ENCODE measurements at places on chromosomes 2 and 18.

- DNase-seq: no peak
Measured at GRCh38 chr18:55031576-55031975, 72.3 kb upstream of the CCDC68 start.

- DNase-seq: no peak
Measured at GRCh38 chr2:26971911-26972786, 1.7 kb downstream of the MAPRE3 start.

GRCh38 chr2:64273524-64274398, 129.5 kb upstream of the PELI1 start:
- DNase-seq: no peak

GRCh38 chr18:49677762-49678413, 116.0 kb downstream of the LIPG start:
- no peak for DNase-seq

All from stimulated activated CD4-positive, alpha-beta T cell treated with anti-CD3 and anti-CD28 coated beads, TNF-alpha, amount 100 ng/mL, for 48 hours (primary cell).